Mesenchymal stem cell (in vitro differentiated cells and primary cell): ENCODE measurements at places on chromosomes 12 and 14.
A peak's percentile ranks its signal among the peaks of the same experiment; 100 is the strongest.

DNA sequence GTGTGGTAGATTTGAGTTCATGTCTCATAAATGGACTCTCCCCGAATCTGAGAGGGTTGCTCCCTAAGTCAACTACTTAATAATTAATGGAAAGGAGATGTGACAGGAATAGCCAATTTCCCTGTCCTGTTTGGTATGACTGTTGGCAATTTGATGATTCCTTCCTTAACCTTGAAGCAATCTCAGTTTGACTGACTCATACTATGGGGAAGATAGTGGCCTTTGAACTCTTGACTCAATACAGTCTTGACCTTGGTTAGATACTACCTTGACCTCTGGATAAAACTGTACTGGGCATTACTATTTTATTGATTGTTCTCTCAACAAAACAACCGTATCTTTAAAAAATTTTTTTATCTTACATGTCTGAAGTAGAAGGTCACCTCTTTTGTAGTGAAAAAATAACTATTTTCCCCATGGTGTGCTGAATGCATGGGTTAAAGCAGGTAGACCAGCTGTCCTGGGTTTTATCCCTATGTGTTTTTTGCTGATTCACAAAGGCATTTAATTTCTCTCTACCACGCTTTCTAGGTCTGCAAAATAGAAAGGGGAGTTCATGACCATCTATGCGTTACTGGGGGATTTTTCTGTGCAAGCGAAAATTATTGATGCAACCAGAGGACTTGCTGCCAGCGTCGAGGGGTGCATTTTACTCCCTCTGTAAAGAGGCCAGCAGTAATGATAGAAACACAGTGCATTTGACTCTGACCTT, 80.1 kb downstream of the ETV6 start:
- no peak for DNase-seq

DNA sequence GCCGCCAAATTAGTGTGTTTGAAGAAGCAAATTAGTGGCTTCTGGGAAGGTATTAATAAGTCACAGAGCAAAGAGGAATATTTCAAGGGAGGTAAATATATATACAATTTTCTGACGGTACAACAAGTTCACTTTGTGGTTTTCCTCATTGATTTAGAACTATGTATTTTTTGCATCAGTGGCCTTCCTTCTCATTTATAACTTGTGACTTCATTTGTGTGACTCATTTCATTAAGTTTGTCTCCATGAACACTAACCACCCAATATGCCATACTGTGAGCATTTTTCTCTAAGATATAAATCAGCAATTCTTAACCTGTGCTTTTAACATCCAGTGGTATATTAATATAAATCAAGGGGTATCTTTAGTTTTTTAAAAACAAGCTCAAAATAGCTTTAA, 29.3 kb upstream of the ARHGAP5 start:
- peak; percentile 6 for DNase-seq

DNA sequence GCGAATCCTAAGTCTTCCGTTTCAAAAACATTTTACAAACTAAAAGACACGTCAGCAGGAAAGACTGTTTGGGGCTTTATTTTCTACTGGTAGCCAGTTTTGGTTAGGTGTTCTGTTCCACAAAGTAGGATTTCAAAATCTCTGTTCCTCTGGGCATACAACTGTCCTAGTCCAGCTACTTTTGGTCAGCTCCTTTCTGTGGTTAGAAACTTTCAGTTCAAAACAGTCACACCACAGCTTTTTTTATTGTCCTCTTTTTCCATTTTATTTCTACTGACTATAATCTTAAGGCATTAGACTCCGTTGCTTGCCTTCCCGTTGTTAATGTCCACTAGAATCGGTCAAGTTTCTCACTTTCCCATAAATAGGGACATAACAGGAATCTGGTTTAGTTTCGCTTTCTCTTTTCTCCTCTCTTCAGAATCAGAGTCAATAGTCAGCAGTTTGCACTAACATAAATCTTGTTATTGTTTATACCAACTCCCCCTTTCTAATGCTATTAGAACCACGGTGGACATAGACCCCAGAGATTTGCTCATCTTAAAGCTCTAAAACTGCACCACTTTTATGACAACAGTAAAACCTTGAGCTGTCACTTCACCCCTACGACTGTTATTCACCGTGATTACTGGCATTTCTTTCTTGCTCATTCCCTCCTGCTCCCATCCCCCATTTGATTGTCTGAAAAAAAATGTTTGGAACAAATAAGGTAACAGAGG, 41.5 kb upstream of the NPAS3 start:
- peak; percentile 77 for DNase-seq

- DNase-seq: no peak
Measured at GRCh38 chr14:53865711-53866110, 90.9 kb downstream of the BMP4 start.

DNA sequence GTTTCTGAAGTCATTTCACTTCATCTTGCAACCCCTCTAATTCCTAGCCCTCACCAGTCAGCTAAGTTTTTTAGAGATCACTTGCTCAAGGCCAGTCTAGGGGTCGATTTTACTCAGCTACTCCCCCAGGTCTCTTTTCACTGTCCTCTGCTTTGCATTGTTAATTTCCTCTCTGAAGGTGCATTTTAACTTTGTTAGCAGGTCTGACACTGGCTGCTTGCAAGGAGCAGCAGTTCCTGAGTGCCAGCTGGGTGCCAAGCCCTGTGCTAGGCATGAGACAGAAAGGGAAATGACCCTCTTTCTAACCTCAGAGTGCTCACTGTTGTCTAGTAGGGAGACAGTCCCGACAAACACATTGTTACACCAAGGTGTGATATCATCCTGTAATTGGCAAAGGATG, 17.8 kb upstream of the DACT1 start:
- DNase-seq: no peak

DNA sequence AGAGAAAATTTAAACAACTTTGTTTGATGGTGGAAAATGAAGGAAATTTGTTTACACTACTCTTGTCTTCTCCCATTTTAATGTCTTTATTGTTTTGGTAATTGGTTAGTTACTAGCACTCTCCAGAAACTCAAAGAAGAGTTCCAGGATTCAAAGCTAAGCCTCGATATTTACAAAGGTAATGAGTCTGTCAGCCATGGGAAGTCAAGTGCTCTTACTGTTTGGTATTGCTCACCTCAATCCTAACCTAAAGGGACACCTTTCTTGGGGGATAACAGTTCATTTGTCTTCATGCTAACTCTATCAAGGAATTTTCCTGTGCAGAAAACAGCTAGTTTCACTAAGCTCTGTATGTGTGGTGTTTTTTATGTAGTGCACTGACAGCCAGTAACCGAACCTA, 222.9 kb upstream of the LMO3 start:
- DNase-seq: no peak

GRCh38 chr14:24243336-24243836, 963 bp upstream of the TINF2 start:
- DNase-seq: no peak

DNA sequence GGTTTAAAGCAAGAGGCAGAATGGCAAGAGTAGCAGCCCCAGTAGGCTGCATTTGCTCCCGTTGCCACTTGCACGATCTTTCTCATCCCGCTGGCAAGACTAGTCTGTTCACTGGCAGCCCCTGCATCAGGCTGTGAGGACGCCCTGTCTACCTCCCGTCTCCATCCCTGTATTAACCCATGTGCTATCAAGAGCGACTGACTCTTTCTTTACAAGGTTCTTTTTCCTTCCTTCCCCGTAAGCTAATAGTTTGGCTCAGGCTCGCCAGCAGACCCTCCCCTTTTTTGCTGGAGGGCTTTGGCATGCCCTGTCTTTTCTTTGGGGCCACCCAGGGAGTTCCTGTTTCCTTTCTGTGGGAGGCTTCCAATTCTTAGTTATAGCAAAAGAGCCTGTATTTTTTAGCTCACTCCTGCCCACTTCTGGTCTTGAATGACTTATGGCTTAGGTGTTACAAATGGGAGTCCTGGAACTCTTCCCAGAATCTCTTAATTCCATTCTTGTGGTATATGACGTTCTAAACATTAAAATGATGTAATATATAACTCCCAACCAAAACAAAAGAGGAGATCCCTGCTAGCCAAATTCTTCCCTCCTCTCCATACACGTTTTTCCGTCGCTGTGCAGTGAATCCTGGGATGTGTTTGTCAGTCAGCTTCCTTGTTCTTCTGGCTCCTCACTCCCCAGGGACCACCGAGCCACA, 149.0 kb downstream of the PRKCH start:
- DNase-seq: peak; percentile 81

DNA sequence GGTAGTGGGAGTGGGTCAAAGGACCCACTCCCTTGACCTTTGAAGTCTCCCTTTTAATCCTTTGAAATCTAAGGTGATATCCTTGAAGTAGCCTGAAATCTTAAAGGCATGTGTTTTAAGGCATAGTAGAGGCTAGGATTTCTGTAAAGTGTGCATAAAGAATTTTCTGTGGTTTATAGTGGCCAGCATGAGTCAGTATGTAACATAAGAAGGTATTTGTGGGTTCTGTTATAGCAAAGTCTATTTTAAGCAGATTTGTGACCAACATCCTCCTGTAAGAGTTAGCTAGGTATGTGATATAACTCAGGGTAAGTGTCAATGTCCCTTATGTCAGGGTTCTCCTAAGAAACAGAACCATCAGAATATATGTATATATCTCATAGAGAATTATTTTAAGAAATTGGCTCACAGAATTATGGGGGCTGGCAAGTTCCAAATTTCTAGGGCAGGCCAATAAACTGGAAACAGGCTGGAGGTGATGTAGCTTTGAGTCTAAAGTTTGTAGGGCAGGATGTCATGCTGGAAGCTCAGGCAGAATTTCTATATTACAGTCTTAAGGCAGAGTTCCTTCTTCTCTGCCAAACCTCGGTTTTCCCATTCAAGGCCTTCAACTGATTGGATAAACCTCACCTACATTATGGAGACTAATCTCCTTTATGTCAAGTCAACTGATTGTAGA, 18.7 kb upstream of the EPYC start:
- DNase-seq: peak; percentile 79

DNA sequence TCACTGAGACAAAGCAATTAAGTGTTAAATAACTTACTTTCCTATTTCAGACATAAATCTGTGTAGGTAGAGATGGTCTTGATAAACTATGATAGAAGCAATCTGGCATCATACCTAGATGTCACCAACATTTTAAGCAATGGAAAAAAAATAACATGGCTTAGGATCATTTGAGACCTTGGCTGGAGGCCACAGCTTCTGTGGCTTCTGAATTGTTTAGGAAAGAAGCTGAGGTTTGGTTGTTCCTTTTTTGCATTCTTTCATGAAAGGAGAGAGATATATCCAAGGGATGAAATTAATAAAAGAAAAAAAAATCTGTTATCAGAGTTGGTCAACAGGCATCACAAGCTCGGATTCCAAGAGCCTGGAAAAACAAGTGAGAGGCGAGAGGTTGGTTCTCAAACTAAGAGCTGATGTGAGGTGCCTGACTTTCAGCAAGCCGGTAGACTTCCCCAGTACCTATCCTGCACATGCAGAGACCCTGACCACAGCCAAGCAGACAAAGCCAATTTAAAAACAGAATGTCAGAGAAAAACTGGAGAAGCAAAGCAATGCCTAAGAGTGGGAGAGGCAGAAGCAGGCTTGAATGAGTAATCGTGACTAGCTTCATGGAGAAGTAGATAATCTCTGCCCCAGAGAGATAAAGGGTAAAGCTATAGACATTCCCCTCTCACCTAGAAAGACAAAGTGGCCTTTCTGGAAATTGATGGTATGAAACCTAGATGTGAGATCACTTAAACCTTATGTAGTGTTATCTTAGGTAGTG, 43.4 kb upstream of the ST8SIA1 start:
- no peak for DNase-seq

DNA sequence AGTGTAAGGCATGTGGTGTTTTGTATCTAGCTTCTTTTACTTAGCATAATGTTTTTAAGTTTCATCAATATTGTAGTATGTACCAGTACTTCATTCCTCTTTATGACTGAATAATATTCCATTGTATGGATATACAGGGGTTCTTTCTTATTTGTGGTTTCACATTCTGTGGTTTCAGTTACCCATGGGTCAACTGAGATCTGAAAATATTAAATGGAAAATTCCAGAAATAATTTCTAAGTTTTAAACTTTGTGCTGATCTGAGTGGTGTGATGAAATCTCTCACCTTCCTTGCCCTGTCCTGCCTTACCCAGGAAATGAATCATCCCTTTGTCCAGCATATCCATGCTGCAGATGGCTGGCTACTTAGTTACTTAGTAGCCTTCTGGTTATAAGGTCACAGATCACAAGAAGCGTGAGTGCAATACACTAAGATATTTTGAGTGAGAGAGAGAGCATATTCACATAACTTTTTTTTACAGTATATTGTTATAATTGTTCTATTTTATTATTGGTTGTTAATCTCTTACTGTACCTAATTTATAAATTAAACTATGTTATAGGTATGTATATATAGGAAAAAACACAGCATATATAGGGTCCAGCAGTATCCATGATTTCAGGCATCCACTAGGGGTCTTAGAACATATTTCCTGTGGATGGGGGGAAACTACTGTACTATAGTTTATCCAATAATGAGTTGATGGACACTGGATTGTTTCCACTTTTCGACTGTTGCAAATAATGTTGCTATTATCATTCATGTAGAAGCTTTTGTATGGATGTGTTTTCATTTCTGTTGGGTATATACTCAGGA, 59.6 kb upstream of the LRTM2 start:
- DNase-seq: peak; percentile 66

GRCh38 chr14:54787261-54787660, 115.4 kb downstream of the GCH1 start:
- DNase-seq: no peak

GRCh38 chr12:64699504-64700115, 59.6 kb downstream of the GNS start:
- no peak for DNase-seq

- no peak for DNase-seq
Measured at GRCh38 chr14:51188566-51189185, 51.4 kb upstream of the TMX1 start.

DNA sequence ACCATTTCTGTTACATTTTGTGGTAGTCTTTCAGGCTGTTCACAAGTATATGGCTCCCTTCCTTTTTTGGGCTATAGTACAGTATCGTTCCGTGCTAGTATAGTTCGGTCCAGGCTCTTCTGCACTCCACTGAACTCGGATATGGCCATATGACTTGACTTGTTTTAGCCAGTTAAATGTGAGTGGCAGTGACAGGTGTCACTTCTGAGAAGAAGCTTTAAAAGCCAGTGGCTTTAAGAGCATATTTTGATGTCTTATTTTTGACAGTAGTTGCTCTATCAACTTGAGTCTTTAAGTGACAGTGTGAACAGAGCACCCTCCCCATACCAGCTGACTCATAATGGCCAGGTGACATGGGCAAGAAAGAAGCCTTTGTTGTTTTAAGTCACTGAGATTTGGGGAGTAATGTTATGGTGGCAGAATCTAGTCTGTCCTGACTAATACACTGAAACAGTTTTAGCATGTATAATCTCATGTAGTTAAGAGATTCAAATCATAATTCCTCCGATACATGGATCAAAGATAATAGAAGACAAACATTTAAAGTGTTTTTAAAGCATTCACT, 64.6 kb downstream of the ANO4 start:
- no peak for DNase-seq

- DNase-seq: no peak
Measured at GRCh38 chr12:45974883-45975282, 15.5 kb downstream of the SCAF11 start.

- no peak for DNase-seq
Measured at GRCh38 chr12:15273896-15274295, 48.4 kb upstream of the PTPRO start.

DNA sequence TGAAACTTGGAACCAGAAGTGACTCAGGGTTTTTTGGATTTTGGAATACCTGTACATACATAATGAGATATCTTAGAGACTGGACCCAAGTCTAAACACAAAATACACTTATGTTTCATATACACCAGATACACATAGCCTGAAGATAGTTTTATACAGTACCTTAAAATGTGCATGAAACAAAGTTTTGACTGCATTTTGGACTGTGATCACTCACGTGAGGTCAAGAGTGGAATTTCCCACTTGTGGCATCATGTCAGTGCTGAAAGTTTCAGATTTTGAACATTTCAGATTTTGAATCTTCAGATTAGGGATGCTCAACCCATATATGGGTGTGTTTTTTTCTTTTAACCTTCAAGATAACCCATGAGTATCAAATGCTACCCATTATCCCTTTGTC, 6.6 kb downstream of the SBNO1 start:
- DNase-seq: no peak
